ENCODE measurements at places on chromosomes 16 and 17.

- no peak for DNase-seq
Measured at GRCh38 chr17:1286379-1287106, 7.1 kb downstream of the TRARG1 start.

DNA sequence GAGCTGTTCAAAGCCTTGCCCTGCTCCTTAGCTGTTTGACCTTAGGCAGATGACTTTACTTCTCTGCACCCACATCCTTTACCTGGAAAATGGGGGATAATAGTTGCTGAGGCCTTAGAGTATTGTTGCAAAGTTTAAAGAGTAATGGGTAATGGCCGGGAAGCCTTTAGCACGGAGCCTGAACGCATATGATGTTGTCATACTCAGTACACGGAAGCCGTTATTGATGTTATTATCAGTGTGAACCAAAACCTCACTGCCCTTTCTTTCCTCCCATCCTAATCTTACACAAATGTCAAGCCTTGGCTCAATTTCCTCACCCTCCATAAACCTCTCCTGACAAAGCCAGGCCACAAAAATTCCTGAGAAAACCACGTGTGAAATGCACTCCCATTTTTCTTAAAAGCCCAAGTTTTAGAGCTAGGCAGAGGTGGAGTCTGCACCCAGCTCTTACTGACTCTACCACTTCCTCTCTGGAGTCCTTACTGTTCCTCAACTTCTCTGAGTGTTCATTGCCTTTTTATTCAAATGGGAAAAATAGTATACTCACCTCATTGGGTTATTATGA, 67.3 kb upstream of the CACNG3 start:
- DNase-seq, result no peak

DNA sequence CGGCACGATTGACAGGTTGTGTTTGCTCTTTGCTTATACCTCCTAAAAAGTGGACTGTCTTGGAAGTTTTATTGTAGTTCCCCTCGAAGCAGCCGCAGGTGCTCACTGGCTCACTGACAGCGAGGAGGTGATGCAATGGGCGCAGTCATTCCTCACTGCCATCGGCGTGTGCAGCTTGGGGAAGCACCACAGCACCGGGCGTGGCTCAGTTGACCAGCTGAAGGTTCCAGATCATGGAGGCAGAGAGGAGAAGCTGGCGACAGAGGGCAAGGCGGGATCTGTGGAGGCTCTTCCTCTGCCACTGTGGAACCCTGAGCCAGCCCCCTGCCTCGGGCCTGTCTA, 72.1 kb upstream of the TNRC6C start:
- no peak for DNase-seq

DNA sequence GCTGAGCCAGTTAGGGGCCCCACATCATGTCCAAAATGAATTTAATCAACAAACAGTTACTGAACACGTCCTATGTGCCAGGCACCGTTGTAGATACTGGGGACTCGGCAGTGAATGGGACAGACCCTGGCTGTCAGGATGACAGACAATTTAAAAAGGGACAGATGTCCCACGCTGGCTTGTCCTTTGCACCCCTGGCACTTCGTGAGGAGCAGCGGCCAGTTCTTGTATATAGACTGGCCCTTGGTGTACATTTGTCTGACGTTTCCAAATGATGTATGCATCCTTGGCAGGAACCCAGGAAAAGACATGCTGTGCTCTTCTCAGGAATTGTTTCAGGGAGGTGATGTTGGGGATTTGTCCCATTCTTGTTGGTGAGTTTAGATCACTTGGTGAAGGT, 21.1 kb downstream of the IL4R start:
- DNase-seq, result no peak

- DNase-seq, result no peak
Measured at GRCh38 chr16:73058616-73059409, 10.9 kb upstream of the ZFHX3 start.

- no peak for DNase-seq
Measured at GRCh38 chr17:50570032-50570431, 9.5 kb downstream of the CACNA1G start.
